ENCODE measurements at places on chromosomes 16 and 17. TPM values are rescaled to one million over a fixed set of nuclear protein-coding genes. Genes with fewer than 3 reads are reported as not detected.

The EFCAB5 gene
- 0.74 TPM for total RNA-seq

The KRTAP4-3 gene
- total RNA-seq, result not detected

The MGRN1 gene
- total RNA-seq, result 91.7 TPM

The FDXR gene
- total RNA-seq, result 30.8 TPM

The VTN gene
- total RNA-seq, result 0.28 TPM

The CWC25 gene
- 35.2 TPM for total RNA-seq

The CD19 gene
- total RNA-seq, result 0.83 TPM

The BFAR gene
- total RNA-seq, result 70.6 TPM

The CCL4 gene
- total RNA-seq, result 14.8 TPM

The NPIPA3 gene
- 1.8 TPM for total RNA-seq

The SULT1A3 gene
- total RNA-seq, result 31.8 TPM

The RASL10B gene
- total RNA-seq, result 0.09 TPM

The CHST5 gene
- not detected for total RNA-seq

The HOXB7 gene
- 1.0 TPM for total RNA-seq
